Suppressor macrophage treated with lipopolysaccharide for 4 hours (primary cell): ENCODE measurements at places on chromosomes 7 and 10.

- DNase-seq, result no peak
Observed at GRCh38 chr7:38393874-38394273, 120.4 kb upstream of the TARP start.

DNA sequence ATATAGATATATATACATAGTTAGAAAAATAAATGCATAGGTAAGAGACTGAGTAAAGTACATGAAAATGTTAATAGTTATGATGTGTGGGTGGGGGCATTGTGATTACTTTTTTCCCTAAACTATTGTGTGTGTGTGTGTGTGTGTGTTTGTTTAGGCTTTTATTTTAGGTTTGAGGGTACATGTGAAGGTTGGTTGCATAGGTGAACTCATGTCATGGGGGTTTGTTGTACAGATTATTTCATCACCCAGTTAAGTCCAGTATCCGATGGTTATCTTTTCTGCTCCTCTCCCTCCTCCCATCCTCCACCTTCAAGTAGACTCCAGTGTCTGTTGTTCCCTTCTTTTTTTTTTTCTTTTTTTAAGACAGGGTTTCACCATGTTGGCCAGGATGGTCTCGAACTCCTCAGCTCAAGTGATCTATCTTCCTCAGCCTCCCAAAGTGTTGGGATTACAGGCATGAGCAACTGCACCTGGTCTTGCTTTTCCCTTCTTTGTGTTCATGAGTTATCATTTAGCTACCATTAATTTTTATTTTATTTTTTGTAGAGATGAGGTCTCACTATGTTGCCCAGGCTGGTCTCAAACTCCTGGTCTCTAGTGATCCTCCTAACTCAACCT lies 1.9 kb upstream of the RUFY2 start:
- DNase-seq, result no peak

DNA sequence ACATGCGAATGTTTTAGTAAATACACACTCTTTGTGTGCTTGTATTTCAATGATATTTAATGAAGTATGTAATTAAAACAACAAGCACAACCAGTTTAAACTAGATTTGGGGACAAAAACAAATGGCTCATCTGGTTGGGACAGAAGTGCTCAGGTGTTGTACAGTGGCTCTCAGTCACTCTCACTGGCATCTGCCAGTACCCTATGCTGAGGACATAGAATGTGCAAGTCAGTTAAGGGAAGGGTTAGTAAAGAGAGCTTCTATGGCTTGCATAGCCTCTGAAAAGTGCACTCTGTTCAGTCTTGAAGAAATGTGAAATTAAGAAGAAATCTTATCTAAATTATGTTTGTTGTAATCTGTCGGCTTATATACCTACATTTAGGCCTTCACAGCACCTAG lies 183.0 kb downstream of the LRRC4 start:
- no peak for DNase-seq

DNA sequence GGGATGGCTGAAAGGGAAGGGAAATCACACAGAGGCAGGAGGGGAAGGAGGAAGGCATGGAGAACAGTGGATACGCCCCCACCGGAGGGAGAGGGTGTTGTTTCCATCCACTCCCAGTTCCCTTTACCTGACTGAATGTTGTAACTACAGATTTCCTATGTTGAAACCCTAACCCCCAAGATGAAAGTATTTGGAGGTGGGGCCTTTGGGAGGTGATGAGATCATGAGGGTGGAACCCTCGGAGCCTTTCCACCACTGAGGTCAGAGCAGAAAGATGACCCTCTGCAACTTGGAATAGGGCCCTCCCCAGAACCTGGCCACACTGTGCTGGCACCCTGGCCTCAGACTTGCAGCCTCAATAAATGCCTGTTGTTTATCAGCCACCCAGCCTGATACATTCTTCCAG lies 48.6 kb upstream of the CNPY1 start:
- DNase-seq, result peak; percentile 19

GRCh38 chr7:23234569-23235296 lies 11.8 kb upstream of the GPNMB start:
- DNase-seq, result no peak
